ENCODE measurements at places on chromosomes 1 and 21.

- DNase-seq = no peak
Measured at GRCh38 chr1:176225479-176225875, 18.4 kb upstream of the COP1 start.

GRCh38 chr1:47774986-47775834, 222.0 kb downstream of the TRABD2B start:
- DNase-seq = no peak

- no peak for DNase-seq
Measured at GRCh38 chr1:100523038-100523652, 14.8 kb upstream of the GPR88 start.

DNA sequence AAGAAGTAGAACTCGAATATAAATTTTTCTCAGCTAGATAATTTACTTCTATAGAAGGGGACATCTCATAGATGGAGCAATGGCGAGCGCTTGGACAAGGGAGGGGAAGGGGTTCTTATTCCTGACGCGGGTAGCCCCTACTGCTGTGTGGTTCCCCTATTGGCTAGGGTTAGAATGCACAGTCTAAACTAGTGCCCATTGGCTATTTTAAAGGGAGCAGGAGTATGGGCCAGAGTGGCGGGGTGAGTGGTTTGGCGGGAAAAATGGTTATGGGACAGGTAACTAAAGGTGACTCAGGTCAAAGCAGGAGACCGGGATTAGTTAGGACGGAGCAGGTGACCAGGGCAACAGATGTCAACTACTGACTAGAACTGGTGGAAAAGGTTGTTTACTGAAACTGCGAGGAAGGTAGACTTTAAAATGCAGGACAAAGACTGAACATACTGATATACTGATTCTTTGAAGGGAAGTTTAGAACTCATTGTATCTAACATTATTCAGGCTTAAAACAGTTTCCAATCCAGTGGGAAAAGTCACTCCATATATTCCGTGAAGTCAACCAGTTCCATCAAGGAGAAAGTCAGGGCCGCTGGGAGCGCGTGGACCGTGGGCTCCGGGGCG, 940 bp upstream of the ATAD3A start:
- no peak for DNase-seq

DNA sequence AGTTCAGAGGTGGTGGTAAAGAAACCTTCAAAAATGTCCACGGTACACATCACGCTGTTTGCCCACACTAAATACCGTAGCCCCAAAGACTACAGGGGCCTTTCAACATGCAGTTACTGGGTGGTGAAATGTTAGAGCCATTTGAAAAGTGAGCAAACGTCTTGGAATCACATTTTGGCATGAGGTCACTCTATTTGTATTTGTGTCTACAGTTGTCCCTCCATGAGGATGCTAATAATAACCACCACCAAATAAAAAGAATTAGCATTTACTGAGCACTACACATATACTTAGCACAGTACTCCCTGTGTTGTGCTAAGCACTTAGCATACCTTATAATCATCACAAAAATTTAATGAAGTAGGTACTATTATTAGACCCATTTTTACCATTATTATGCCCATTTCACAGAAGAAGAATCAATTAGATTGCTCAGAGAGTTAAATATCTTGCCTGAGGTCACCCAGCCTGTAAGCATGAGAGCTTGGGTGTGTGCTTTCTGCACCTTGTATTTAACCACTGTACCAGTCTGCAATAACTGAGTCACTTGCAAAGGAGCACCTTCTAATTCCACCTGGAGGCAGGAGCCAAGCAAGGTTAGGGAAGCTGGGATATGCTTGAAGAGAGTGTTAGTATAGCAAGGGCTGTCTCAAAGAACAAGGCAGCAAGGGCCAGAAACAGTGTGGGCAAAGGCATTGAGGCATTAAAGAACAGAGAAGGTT, 57.4 kb downstream of the DNTTIP2 start:
- no peak for DNase-seq

DNA sequence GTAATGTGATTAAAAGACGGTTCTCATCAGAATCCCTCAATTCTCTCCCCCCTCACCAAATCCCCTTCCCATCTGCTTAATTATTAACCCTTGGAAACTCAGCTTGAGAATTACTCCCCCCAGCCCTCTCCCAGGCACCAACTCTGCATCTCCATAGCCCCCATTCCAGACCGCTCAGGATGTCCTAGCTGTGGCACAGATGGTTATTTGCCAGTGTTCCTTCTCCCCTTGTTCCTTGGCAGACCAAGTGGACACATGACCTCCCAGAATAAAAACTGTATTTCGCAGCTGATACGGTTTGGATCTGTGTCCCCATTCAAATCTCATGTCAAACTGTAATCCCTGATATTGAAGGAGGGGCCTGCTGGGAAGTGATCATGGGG, 14.6 kb downstream of the HENMT1 start:
- DNase-seq = no peak

- no peak for DNase-seq
Measured at GRCh38 chr1:236618507-236618906, 14.2 kb upstream of the HEATR1 start.

Measured in stimulated activated CD8-positive, alpha-beta memory T cell treated with anti-CD3 and anti-CD28 coated beads, Interleukin-15, amount 100 ng/mL, for 4 hours (primary cell).